ENCODE measurements at places on chromosomes 4 and X. TPM values are rescaled to one million over a fixed set of nuclear protein-coding genes. Genes with fewer than 3 reads are reported as not detected.
A peak's percentile ranks its signal among the peaks of the same experiment; 100 is the strongest.

GRCh38 chr4:184052616-184053015 is 147.5 kb downstream of the STOX2 start:
- DNase-seq, result no peak

- DNase-seq, result no peak
Measured at GRCh38 chr4:182807346-182807745, 109.8 kb downstream of the DCTD start.

ARHGEF6 gene
- total RNA-seq, result 70.7 TPM

DNA sequence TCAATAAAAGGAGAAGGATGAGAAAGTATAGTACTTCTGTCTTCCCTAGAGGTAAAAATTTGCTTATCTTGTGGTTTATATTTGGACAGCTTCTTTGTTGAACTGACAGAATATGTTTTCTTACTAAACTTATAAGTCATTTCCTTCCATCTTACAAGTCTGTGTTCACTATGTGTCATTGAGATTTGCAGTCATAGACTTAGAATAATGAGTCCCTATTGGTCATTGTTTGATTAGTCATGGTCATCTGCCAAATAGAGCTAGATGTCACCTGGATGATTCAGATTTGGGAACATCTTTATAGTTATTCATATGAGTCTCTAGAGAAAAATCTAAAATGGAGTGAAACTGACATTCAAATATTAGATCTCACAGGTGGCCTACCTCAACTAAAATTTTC is 51.5 kb downstream of the SPATA18 start:
- no peak for DNase-seq

GRCh38 chrX:1483843-1484637 is 31.3 kb upstream of the ASMTL start:
- no peak for DNase-seq

DNA sequence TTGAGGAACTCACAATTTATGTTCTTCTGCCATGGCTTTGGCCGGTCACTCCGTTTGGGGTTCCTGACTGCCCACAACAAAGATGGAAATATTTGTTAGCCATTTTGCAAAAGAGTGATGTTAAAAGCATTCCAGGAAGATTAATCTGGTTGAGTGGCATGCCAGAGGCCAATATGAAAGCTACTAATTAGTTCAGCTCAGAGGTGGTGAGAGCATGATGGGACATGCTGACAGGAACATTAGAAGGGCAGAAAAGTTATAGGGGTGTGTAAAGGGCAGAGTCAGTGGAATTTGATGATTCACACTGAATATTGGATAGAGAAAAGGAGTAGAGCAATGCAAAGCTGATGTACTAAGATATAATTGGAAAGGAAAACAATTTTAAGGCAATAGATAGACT is 94.4 kb downstream of the TLL1 start:
- DNase-seq, result no peak

ADH1A gene
- total RNA-seq, result not detected

DNA sequence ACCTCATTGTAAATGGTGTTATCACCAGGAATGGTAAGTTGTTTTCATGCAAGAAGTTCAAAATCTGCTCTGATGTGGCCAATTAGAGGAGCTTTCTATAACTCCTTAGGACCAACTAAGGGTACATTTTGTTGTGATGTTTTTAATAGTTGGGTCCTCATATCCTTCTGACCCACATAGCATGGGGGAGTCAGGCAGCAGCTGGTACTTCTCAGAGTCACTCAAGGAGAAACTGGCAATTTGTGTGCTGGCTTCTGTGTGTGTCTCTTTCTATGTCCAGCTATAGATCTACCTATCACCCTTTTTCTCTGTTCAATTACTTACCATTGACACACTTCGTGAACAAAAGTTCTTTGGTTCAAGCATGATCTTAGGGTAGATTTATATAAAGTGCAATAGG is 194.3 kb upstream of the TENM3 start:
- DNase-seq, result no peak

GRCh38 chr4:83629945-83630721 is 94.2 kb downstream of the GPAT3 start:
- no peak for DNase-seq

DNA sequence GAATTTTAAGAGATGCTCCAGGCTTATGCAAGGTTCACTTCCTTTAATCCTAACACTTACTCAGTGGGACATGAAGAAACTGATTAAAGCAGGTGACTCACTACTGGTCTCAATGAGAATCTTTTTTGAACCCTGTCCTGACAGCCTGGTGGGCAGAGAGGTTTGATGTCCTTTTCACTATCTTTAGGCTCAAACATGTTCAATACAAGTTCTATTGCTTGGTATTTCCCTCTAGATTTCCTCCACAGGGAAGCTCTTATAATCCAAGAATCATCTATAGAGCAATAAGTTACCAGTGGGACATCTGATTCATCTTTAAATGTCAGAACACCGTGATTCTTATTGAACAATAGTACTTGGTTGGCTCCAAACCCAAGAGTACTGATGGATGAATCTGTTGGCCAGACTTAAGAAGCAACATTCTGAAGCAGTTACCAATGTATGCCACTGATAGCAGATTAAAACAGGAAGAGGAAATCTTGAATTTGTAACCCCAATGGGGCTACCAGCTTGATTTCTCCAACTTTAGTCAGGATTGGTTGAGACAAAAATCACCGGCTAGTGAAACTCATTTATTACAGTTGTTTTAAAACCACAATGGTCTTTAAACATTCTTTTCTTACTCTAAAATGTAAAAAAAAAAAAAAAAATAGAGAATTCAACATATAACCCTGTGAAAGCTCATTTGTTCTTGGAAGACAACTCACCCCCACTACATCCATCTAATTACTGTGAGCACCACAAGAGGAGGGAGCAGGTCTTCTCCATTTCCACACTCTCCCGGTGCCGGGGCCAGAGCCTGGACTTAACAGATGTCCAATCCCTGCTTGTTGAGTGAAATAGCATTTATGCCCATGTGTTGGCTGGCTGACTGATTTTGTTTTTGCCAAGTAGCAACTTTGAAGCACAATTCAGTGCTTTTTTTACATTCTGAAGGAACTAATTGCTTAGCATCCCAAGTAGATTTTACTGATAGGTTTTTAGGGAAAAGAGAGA is 43.3 kb downstream of the FGFBP1 start:
- DNase-seq, result no peak

- DNase-seq, result no peak
Measured at GRCh38 chr4:73687421-73687820, 52.9 kb upstream of the CXCL8 start.

GRCh38 chr4:186982160-186982559 is 258.5 kb upstream of the FAT1 start:
- no peak for DNase-seq

- DNase-seq, result no peak
Measured at GRCh38 chr4:14667624-14668151, 334.6 kb upstream of the CPEB2 start.

DNA sequence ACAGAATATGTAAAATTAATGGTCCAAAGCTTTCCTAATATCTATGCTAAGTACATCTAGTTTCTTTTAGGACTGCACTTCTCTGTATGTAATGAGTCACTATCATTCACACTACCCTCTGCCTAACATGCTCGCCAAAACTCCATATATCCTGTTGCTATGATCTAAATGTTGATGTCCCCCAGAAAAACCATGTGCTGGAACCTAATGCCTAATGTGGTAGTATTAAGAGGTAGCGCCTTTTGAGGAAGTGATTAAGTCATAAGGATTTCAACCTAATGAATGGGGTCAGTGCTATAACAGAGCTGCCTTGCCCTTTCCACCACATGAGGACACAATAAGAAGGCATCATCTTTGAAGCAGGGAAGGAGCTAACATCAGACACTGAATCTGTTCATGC is 34.9 kb upstream of the NFKB1 start:
- DNase-seq, result no peak

DNA sequence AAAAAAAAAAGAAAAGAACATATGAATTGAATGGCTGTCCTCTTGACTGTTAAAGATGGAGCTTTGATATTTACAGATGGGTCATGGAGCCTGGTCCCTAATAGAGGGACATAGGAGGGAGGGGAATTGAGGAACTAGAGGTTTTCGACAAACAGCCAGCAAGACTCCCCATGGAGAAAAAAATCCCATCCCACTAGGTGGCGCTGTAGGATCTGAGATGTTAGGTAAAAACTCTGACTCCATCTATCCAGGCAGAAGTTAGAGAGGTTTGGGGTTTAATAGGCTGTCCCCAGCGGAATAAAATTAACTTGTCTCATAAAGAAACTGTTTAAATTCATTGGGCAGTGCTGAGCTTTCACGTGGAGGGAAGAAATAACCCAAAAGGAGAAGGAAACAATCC is 45.9 kb downstream of the HMGB2 start:
- DNase-seq, result peak; percentile 29

BEND2 gene
- total RNA-seq, result 0.07 TPM

All from T-helper 17 cell (primary cell).